Stimulated activated CD8-positive, alpha-beta memory T cell treated with anti-CD3 and anti-CD28 coated beads, Interleukin-2, amount 100 ng/mL, for 1 hour (primary cell): ENCODE measurements at places on chromosomes 3 and 15.

- no peak for DNase-seq
Observed at GRCh38 chr15:48784756-48785155, 26.1 kb downstream of the CEP152 start.

GRCh38 chr3:157073810-157074209 is 86.1 kb downstream of the CCNL1 start:
- no peak for DNase-seq

DNA sequence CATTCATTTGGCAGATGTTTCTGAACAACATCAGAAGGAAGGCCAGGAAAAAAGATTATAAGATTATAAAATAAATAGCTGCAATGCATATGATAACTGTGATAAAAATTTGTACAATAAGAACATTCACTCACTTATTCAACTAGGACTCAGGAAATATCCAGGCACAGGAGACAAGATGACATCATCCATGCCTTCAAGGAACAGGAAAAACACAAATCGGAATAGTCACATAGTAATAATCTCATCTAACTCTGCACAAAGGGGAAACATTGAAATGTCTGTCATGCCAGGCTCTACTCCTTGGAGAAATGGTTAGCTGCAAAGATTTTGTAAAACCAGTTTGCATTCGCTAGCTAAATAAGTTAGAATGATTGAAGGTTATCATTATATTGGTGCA is 233.5 kb upstream of the AGTR1 start:
- DNase-seq: no peak

GRCh38 chr15:77187751-77188464 is 117.0 kb upstream of the TSPAN3 start:
- DNase-seq: no peak

DNA sequence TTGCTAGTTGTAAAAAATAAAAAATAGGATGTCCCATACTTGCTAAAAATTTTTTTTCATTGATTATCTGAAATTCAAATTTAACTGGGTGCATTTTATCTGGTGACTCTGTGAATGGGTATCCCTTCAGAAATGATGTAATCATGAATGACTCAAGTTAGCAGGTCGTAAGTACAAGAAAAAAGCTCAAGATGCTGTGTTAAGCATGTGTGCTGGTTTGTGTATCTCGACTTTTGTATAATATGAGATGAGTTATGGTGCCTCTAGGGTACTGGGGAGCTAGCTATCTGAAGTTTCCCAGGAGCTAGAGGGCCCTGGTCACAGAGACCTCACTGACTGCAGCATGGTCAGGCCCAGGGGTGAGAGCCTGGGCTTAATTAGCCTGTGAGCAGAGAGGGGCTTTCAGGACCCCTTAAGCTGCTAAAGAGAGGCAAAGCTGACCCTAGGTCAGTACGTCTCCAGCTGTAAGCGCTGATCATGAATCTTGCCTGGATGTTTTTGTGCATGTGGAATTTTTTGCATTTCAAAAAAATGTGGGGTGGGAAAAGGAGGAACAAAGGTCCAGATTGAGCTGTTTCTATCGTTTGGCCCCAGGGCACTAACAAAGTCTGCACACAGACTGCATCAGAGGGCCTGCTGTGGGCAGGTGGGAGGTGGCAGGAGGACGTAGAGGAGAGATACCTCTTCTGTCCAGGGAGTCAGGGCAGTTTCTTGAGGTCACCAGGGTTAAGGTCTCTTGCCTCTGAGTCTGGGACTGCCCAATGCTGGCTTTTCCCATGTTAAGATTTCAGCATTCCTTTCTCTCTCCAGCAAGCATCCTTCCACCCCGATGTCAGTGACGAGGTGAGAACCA is 233.2 kb upstream of the TPM1 start:
- DNase-seq: no peak
